ENCODE measurements at places on chromosomes 16 and 17.
A peak's percentile ranks its signal among the peaks of the same experiment; 100 is the strongest.

DNA sequence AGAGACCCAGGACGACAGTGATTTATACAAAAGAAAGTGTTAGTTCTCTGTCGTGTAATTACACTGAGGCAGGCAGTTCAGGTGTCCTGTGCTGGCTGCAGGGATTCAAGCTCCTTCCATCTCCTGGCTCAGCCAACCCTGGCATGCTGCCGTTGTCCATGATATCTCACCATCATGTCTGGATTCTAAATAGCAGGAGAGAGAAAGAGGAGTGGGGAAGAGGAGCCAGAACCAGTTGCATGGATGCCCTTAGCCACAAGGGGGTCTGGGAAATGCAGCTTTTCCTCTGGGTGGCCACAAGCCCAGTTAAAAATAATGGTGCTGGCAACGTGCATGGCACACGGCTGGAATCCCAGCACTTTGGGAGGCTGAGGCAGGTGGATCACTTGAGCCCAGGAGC, 9.7 kb downstream of the C16orf54 start:
- DNase-seq, result no peak

DNA sequence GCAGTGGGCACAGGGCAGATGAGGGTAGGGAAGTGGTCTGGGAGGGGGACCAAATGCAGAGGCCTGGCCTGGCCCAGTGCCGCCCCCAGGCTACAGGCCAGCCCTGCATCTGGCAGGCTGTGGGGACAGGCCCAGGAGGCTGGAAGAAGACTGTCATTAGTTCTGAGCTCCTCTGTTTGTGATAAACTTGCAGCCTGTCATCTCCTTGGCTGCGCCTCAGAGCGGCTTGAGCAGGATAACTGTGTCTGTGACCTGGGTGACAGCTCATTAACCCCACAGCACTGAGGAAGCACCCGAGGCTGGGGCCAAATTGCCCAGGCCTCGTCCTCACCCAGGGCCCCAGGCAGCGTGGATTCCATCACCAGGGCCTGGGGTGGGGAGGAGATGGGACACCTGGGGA, 23.9 kb downstream of the ABCC3 start:
- DNase-seq, result no peak

- DNase-seq, result no peak
Measured at GRCh38 chr17:65109990-65110680, 27.0 kb upstream of the RGS9 start.

DNA sequence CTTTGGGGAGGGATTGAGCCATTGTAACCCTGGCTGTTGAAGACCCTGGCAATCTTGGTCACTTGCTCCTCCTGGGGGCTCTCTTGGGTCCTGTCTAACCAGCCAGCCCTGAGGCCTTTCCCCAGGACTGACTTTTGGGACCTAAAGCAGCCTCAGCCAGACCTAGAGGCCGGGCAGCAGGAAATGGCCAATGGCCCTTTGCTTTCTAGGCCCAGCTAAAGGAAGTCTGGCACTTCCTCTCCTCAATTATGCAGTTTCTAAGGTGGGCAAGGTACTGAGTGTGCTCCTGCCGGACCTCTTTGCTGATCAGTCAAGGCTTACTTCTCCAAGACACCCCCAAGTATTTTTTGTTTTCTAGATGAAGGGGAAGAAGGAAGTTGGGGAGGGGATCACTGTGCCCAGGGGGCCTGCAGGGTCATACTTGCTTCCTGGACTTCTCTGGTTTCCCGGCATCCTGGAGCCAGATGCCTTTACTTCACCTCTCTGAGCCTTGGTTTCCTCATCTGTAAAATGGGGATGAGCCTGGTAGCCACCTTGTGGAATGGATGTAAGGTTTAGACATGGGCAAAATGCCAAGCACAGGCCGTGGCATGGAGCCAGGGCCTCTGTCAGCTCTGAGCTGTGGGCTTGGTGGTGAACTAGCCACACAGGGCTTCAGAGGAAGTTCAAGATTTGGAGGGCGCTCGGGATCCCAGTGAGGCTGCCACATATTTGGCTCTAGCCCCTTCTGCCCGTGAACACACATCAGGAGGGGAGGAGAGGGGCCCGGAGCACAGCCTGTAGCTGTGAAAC, 8.6 kb downstream of the CX3CL1 start:
- no peak for DNase-seq

GRCh38 chr17:49969134-49969759, at the start of gene DLX4:
Gene DLX4 (plus strand): TSS chr17:49969190. CDS start chr17:49969469, 279 bp downstream.
- no peak for DNase-seq

GRCh38 chr17:76255801-76256429, 9.2 kb upstream of the UBALD2 start:
- DNase-seq, result no peak

GRCh38 chr17:62678214-62678919, 50.9 kb downstream of the MRC2 start:
- DNase-seq, result no peak

- DNase-seq, result no peak
Measured at GRCh38 chr16:66454751-66455150, 27.7 kb downstream of the BEAN1 start.

GRCh38 chr16:88351491-88352101, 31.2 kb upstream of the ZNF469 start:
- no peak for DNase-seq

DNA sequence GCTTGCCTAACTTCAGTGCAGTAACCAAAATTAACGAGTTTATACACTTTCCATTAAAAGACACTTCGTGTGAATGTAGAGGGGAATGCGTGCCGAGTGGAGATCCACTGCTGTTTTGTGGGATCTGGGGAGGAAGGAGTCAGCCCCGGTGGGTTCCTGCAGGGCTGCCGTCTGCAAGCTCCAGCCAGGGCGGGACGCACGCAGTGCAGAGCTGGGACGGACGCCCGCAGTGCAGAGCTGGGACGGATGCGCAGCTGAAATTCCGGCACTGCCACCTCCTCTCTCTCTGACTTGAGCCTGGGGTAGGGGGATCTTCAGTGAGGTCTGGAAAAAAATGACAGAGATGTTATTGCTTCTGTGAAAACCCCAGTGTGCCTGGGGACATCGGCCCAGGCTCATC, 16.5 kb upstream of the ZC3H18 start:
- no peak for DNase-seq

- DNase-seq, result no peak
Measured at GRCh38 chr16:64712026-64712425, 409.8 kb downstream of the CDH11 start.

DNA sequence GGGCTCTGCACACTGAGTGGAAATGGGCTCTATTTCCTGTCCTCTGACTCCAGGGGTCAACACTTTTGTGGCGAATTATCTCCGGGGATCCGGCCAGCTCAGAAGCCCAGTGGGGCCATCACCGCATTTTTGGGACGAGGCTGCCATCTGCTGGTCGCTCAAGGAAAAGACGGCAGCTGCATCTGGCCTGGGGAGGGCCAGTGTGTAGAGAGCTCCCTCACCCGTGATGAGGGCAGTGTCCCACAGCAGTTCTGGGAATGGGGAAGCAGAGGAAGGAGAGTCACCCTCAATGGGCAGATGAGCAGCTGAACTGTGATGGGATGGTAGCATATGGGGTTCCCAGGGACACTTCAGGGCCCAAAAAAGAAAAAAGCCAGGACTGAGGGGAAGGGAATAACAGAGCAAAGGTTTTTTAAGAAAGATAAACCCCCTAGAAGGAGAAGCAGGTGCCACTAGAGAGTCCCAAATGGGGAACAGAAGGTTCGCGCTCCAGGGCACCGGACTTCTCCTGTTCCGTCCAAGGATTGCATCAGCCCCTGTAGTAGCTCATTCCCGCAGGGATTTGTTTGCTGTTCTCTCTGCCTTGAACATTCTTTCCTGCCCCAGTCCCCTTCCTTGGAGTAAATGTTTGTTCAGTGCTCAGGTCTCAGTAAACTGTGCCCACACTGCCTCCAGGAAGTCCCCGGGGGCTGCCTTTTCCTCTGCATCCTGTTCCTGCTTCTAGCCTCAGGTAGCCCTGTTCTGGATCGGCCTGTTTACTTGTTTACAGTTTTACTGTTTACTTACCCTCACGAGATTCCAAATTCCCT, 9.3 kb upstream of the ABCC12 start:
- DNase-seq, result peak; percentile 20

GRCh38 chr17:39150795-39151149, 665 bp downstream of the PLXDC1 start:
- no peak for DNase-seq

GRCh38 chr16:30342751-30343490, 12.2 kb downstream of the CD2BP2 start:
- DNase-seq, result no peak
